ENCODE measurements at places on chromosomes 3 and 15.

DNA sequence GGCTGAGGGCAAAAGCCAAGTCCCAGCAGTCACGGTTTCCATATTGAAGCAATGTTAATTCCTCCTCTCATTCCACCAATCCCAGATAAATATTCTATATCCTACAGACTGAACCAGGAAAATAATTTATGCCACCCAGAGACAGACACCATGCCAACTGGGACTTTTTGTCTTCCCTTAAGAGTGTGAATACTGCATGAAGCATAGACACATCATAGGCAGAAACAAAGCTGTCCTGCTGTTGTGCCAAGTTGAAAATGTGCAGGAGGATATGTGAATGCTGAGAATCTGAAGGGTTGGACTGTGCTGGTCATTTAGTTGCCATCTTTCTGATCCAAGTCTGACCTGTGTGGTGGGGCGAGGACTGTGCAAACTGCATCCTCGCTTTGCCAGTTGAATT, 37.7 kb downstream of the RFTN1 start:
- DNase-seq, result no peak

- no peak for DNase-seq
Measured at GRCh38 chr15:85555875-85556617, 175.6 kb downstream of the AKAP13 start.

DNA sequence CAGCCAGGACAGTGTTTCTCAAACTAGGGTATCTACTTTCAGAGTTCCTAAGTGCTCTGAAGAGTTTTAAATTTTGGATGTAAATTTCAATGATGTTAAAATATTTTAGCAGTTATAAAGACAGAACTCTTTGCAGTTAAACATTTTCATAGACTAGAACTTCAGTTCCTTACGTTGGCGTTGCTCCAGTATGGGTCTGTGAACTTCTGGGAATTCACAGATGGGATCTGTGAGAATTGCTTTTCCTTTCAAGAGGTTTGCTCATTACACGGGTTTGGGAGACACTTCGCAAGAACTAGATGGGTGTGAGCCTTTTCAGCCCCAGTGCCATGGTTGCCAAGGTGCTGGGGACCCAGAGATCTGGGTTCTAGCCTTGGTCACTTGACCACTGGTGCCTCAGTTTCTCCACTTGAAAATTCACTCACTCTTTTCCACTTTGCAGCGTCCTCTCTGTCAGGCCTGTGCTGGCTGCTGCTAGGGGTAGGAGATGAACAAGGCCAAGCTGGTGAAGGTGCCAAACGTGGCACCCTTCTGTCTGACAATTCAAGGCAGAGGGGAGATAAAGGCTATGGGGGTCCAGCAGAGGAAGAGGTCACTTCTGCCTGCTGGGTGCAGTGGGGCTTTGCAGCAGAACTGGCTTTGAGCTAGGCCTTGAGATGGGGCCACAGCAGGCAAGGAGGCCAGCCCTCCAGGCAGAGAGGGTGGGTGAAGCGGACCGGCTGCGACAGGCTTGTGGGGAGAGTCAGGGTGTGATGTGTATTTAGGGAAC, 48.1 kb downstream of the EPHB3 start:
- no peak for DNase-seq

DNA sequence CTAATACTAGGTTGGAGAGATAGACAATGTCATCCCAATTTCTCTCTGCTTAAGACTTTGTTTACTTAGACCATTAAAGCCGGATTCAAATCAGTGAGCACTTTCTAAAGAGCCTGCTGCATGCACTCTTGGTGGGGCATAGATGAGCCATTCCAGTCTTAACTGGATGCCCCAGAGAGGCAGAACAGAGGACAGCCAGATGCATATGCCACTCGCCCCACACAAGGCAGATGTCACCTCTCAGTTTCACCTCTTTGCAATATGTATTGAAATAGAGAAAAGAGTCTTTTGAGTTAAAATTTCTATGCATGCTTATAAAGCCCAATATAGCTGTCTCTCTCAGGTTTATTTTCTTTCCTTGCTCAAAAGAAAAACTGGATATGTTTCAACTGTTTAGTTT, 89.5 kb downstream of the LARS2 start:
- DNase-seq, result no peak

DNA sequence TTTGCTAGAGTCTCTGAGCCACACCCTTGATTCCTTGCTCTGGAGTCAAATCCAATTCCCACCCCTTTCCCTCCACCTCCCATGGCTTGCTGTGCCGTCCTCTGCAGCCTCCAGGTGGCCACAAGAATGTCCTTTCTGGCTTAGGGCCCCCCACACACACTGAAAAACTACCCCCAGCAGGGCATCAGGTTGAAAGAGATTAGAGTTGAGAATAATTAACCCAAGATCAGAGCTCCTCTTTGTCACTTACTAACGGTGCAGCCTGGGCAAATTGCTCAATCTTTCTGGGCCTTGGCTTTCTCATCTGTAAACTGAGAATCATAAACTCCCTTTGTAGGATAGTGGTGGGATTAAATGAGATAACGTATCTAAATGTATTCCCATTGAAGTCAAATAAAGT, 78.5 kb downstream of the MRPL46 start:
- no peak for DNase-seq

DNA sequence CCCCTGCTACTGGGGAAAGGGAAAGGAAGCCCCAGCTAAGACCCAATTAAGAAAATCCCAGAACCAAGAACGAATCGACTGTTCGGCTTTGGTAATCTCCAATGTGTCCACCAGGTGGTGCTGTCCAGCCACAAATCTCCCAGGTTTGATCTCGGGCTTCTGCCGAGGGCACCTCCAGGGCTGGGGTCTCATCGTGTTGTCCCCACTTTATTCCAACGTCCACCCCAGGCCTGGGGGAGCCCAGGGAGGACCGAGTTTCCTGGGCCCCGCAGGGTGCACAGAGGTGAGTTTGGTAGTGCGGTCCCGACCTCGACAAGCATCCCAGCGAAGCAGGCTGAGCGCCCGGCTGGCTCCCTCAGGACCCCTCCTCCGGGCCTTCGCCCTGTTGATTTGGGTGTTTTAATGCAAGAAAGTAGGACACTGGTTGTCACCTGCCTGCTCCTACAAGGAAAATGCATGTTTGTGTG, 185.1 kb downstream of the GOLGA6L6 start:
- DNase-seq, result peak; percentile 75

DNA sequence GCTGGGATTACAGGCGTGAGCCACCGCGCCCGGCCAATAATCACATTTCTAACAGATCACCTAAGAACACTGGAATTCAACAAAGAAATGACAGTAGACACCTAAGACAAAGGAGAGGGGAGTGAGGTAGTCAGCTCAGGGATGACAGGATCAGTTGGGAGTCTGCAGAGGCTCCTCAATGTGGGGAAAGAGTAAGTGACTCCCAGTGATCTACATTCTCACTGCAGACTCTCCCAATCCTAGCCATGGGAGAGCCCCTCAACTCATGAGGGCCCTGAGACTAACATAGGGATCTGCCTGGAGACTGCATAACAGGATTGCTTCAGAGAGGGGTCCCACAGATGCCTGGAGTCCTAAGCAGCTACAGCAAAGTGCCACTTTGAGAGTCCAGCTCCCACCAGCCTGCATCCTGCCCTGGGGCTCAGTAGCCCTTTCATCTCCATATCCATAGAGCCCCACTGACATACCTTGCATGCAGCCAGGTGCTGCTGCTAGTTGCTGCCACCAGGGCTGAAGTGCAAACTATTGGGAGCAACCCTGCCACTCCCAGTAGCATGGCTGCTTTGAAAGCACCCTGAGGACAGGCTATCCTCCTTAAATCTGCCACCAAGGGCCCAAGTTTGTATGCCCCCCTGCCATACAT, 21.8 kb upstream of the PFN2 start:
- DNase-seq, result no peak

DNA sequence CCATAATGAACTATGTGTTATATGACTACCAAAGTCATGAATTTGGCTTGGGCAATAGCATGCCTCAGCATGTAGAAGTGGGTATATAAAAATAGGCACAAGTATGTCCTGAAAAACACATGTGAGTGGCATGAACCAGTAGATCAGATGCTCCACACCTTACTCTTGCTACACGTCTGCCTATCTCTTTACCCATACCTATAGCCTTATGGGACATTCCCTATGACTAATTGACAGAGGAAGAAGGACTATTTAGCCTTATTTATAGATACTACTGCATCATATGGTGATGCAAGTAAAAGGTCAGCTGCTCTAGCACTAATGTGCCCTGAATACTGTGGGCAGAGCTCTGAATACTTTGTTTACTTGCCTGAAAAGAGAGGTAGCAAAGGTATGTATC, 81.0 kb upstream of the ZPLD1 start:
- no peak for DNase-seq

- no peak for DNase-seq
Measured at GRCh38 chr15:63079947-63080626, 37.5 kb downstream of the TPM1 start.

- no peak for DNase-seq
Measured at GRCh38 chr3:13234666-13235065, 161.4 kb upstream of the IQSEC1 start.

DNA sequence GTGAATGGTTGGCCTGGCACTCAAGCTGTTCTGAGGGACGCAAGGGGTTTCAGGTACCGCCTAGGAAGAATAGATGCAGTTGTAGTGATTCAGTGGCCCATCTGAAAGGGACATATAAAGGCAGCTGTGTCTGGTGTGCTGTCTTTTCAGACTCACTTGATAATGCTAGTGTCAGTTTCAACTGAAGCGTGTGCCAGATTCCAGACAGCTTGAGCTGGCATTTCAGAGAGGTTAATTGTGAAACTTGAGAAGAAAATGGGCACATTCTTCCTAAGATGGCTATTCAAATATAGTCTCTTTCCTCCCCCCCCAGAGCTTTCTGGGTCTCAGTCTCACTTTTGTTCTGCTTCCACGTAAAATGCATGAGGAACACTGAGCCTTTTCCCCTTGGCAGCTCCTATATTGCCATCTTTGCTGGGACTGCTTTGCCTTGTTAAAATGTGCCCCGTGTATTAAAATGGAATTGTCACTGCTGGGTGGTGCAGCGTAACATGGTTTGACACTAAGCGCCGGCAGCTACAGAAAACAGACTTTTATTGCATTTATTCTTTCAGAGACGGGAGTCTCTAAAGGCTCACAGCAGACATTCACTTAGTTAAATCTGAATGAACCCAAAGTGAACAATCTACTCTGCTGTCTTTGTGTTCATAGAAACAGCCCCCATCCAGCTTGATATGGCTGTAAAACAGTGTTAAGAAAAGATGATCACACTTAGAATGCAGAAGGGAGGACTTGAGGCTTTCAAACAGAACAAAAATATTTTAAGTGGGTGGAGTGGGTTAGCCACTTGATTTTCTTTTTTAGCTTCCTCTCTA, 478.7 kb downstream of the RBMS3 start:
- no peak for DNase-seq

DNA sequence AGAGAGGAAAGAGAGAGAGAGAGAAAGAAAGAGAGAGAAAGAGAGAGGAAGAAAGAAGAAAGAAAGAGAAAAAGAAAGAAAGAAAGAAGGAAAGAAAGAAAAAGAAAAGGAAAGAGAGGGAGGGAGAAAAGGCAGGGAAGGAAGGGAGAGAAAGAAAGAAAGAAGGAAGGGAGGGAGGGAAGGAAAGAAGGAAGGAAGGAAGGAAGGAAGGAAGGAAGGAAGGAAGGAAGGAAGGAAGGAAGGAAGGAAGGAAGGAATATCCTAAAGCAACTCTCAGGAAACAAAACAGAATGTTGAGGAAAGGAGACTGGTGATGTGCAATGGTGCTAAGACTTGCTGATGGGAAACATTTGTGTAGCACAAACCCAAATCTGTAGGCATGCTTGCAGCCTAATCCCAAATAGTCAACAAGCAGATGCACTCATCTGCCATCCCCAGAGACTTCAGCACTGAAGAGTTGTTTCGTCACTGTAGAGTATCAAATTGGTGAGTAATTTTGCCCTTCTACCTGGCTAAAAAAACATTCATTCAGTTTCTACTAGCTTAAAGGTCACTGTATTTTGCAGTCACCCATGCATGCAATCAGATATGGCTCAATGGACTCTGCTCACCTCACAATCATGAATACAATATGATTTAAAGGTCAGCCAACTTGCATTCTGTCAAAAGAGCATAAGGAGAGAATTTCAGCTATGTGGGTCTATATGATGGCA, 480.3 kb downstream of the FGF12 start:
- DNase-seq, result no peak

DNA sequence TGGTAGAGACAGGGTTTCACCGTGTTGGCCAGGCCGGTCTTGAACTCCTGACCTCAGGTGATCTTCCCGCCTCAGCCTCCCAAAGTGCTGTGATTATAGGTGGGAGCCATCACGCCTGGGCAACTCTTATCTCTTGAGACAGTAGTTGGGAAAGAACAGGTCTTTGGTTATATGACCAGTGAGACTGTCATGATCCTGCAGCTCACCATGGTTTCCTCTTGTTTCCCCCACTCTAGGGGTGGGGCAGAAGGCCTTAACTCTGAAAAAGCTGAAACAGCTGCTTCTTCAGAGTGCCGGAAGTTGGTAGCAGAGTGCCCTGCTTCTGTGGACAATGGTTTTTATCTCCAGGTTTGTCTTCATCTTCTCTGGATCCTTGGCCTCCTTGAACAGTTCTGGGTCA, 4.7 kb upstream of the TYRO3 start:
- DNase-seq, result no peak

GRCh38 chr3:106423321-106424225, 554.8 kb upstream of the CBLB start:
- no peak for DNase-seq

DNA sequence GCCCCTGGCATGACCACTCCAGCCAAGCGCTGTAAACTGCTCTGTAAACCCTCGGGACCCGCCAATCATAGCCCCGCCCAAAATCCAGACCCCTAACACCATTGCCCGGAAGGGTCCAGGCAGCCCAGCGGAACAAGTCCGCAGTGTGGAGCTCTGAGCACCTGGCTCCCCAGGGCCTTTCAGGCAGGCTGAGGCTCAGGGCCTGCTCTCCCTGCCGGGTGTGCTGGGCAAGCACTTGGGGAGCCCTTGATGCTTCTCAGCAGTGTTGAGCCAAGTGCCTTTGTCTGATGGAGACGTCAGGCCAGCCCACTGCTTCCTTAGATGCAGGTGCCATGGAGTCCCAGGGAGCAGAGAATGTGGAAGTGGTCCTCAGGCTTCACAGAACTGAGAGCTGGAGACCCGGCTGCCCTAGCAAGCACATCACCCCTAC, 106.2 kb downstream of the TLE3 start:
- no peak for DNase-seq

Data from stimulated activated CD4-positive, alpha-beta T cell treated with anti-CD3 and anti-CD28 coated beads, Interleukin-12 subunit alpha, Interleukin-12 subunit beta, amount 100 ng/mL, for 48 hours (primary cell).